Right cardiac atrium (tissue), 5 donors: ENCODE measurements at places on chromosomes 12 and 14. TPM values are rescaled to one million over a fixed set of nuclear protein-coding genes. Genes with fewer than 3 reads are reported as not detected.

DNA sequence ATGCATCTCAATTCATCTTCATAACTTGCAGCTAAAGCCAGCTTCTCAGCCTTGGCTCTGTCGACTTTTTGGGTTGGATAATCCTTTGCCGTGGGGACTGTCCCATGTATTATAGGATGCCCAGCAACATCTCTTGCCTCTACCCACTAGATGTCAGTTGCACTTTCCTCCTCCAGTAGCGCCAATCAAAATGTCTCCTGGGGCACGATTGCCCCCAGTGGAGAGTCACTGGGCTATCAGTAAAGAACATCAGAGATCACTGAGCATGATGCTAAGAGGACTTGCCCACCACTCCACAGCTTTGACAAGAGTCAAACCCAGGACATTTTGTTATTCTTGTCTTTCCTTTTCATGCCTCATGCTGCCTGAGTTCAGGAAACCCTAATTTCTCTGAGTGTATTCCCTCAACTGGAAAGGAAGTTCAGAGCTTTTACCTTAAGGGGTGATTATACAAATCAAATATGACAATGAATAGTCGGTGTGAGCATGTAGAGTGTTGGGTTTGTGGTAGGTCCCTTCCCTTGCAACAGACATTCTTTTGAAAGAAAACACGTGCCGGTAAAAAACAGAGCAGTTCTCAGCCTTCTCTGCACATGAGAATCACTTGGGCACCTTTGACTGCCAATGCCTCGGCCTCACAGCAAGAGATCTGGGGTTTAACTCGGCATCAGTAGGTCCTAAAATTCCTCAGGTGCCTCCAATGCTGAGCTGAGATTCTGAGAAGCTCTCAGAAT is 980.6 kb downstream of the VRK1 start:
- no peak for DNase-seq

GRCh38 chr12:131736446-131737149 is 25.7 kb downstream of the SFSWAP start:
- DNase-seq = no peak

The PCBP2 gene
- 575 TPM for total RNA-seq

DNA sequence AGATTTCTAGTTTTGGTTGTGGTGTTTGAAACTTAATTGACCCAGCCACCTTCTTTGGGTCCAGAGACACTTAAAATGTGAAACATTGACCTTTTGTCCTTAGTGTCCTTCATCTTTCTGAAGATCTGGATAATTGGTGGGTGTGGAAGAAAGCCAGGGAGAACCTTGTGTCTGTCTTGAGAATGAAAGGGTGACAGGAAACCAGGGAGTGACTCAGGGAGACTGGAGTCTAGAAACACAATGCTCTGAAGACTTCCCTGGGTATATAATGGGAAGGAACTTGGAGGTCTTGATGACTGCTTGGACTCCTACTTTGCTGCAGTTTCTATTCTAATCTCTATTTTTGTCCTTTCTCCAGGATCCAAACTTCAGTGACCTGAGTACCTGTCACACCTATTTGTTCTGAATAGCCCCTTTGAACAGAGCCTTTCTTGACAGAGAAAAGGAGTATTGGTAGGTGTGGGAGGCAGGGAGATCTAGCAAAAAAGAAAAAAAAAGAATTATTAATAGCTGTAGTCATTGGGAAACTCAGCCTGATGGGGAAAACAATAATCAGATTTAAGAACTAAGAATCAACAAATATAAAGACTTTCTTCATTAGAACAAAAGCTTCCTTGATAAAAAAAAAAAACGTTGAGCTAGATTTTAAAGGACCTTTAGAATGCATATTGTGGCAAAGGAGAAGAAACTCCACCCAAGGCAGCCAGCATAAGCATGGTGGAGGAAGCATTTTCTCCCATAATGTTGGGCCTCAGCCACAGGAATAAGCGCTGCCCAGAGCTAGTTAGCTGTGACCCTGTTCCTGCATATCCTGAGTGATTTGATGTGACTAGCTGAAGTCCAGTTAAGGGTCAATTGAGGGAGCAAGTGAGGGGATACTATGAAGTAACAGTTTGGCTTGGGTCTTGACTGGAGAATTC is 77.9 kb upstream of the HOXC13 start:
- DNase-seq = no peak

The MYL2 gene
- 28.7 TPM for total RNA-seq

The LRP1-AS gene
- total RNA-seq = not detected

DNA sequence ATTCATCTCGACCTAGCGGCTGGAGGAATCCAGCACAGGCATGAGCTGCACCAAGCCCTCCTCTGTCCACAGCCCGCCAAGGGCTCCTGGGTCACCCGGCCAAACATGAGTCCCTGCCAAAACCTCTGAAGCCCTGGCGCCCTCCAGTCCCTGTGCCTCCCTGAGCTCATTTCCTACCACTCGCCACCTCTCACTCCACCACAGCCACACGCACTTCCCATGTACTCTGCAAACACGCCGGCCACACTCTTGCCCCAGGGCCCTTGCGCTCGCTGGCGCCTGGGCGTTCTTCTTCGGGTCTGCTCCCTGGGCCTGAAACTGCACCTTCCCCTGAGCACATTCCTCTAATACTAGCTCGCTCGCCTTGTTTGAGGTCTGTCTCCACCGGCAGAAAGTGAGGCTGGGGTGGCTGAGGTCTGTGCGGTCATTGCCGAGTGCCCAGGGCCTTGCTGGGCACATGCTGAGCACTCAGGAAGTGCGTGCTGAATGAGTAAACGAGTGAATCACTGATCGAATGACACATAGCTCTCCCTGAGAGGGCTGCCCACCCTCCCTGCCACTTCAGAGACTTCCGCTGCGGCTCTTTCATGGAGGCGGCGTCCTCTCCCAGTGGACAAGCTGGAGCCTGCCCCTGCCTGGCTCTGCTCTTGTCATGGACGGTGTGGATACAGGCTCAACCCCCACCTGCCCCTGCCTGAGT is 33.7 kb upstream of the DLK1 start:
- no peak for DNase-seq

GRCh38 chr12:1204581-1205121 is 213.6 kb downstream of the ERC1 start:
- DNase-seq = no peak

GRCh38 chr14:95885866-95886265 is 9.2 kb downstream of the TUNAR start:
- DNase-seq = no peak

- no peak for DNase-seq
Observed at GRCh38 chr12:112841906-112842305, 50.4 kb downstream of the RPH3A start.

- DNase-seq = no peak
Observed at GRCh38 chr14:37668646-37669045, 73.2 kb downstream of the TTC6 start.

GRCh38 chr14:54350203-54350602 is 46.6 kb upstream of the CDKN3 start:
- no peak for DNase-seq

The RNFT2 gene
- 2.5 TPM for total RNA-seq

The PLA2G1B gene
- total RNA-seq = not detected

GRCh38 chr12:130827432-130827831 is 11.6 kb downstream of the STX2 start:
- DNase-seq = no peak

GRCh38 chr14:54354096-54354495 is 42.7 kb upstream of the CDKN3 start:
- no peak for DNase-seq

DNA sequence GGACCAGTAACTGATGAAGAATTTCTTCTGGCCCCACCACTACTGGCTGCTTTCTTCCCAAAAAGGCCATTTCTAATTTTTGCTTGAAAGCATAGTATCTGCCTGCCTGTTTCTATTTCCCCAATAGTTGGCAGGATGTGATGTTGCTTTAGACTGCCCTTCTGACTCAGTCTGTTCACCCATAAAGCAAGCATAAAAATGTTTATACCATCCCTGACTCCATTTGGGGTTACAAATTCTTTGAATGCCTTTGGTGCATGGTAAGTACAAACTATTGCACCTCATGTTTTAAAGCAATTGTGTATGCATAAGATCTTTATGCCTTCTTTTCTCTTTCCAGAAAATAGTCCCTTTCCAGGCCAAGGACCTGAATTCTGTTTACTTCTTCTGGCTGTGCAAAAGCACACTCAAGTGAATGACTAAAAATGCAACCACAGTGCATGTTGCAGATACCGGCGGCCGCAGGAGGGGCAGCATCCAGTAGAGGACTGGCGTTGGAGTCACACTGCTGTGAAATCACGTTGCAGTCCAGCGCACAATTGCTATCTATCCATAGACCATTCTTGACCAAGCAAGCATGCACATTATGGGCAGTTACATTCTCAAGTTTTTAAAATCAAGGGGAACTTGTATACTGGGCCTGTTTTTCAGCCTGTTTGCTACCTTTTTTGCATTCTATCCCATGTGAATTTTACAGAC is 82.4 kb downstream of the SLC5A8 start:
- no peak for DNase-seq

DNA sequence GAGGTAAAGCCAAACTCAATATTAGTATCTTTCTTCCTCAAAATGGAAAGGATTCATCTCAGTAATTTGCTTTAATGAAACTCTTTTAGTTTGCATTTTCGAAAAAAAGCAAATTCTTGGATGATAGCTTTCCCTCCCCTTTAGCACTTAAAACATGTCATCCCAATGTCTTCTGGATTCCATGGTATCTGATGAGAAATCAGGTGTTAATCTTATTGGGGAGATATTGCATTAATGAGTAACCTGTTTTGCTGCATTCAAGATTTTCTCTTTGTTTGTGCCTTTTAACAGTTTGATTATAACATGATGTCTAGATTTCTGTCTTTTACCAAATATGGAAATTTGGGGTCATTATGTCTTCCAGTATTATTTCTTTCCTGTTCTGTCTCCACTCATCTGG is 405.1 kb upstream of the FOXG1 start:
- no peak for DNase-seq

The EEF1AKMT3 gene
- total RNA-seq = 2.4 TPM

The CLECL1 gene
- total RNA-seq = not detected

- peak; percentile 43 for DNase-seq
Observed at GRCh38 chr12:80195074-80195726, 95.9 kb downstream of the OTOGL start.

DNA sequence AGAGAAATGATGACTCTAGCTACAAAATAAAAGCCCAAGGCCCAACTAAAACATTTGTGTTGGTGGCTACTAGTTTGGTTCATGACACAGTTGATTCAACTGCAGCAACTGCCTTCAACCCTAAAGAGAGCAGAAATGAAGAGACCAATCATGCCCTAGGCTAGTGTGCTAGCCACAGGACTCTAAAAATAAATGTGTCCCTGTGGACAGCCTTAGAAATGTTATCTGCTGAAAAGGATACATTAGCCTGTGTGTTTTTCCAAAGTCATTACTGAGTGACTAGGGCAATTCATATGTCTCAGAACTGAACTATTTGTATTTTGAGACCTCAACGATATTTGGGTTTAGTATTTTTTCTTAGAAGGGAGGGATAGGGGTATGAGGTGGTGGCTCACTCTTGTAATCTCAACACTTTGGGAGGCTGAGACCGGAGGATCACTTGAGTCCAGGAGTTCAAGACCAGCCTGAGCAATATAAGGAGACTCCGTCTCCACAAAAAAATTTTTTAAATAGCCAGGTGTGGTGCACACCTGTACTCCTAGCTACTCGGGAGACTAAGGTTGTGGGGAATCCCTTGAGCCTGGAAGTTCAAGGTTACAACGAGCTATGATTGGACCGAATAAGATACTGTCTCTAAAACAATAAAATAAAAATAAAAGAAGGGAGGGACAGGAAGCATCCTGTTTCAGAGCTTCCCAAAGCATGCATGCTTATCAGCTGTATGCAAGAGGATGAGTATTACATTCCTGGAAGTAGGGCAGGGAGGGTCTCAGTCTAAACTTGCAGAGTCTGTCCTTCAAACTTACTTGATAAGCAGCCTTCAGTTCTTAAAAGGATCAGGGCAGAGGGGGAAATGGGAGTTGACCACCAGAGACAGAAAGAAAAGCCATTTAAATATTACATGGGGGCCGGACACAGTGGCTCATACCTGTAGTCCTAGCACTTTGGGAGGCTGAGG is 29.6 kb upstream of the NAP1L1 start:
- DNase-seq = no peak

DNA sequence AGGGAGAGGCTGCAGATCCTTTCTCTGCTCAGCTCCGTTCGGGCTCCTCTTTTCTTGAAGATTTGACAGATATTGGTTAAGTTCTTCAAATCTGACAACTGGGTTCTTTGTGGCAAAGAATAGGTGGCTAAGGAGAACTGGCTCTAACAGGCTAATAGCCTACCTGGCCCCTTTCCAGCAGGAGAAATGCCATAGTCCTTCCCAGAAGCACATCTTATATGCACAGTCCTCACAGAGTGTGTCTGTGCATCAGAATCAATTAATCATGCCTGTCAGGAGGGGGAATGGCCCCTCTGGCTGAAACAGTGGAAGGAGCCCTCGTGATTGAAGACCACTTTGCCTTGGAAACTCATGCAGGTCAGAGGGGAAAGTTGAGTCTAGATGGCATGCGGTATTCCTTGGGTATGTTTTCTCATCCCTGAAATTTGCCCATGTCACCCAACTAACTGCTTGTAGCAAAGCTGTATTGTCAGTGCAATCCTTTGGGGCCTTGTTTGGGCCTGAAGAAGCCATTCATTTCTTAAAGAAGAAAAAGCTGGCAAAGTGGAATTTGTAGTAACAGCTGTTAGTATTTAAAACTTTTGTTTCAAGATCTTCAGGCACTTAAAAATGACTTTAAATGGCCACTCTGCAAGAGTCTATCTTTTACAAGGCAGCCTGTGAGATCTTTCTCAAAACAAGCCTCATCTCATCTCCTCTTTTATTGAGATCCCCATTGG is 251.5 kb downstream of the ZFP36L1 start:
- DNase-seq = no peak

DNA sequence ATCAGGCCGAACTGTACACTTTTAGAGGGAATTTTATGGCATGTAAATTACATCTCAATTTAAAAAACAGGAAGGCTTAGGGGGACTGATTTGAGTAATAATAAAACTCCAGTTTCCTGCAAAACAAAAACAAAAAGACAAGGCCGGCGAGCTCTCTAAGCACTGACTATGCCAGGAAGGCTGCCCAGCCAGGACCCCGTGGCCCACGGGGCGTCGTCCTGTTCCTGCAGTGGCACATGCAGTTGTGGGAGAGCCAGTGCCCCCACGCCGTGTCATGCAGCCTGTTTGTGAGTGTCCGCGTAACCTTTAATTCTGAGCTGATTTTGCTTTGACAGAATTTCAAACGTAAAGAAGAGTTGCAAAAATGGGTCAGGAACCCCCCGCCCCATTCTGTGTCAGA is 10.5 kb downstream of the XRCC3 start:
- no peak for DNase-seq

DNA sequence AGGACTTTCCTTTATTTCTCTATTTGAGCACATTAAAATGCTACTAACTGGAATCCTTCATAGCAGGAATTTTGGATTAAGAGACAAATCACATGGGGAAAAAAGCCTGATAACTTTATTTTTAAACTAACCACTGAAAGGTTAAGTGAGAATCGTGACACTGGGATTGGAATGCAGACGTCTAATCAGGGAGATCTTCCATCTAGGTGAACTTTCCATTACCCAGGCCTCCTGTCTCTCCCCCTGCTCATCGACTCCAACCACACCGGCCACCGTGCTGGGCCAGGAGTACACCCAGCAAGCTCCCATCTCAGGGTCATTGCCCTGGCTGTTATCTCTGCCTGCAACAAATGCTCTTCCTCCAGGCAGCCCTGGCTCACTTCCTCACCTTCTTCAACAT is 19.0 kb downstream of the PTGER2 start:
- DNase-seq = no peak

The MIPOL1 gene
- total RNA-seq = 13.2 TPM

The KLHL28 gene
- 13.0 TPM for total RNA-seq

GRCh38 chr12:126784328-126784921 is 1482.5 kb upstream of the TMEM132C start:
- DNase-seq = peak; percentile 25
